ENCODE measurements at places on chromosomes 12 and 14.

DNA sequence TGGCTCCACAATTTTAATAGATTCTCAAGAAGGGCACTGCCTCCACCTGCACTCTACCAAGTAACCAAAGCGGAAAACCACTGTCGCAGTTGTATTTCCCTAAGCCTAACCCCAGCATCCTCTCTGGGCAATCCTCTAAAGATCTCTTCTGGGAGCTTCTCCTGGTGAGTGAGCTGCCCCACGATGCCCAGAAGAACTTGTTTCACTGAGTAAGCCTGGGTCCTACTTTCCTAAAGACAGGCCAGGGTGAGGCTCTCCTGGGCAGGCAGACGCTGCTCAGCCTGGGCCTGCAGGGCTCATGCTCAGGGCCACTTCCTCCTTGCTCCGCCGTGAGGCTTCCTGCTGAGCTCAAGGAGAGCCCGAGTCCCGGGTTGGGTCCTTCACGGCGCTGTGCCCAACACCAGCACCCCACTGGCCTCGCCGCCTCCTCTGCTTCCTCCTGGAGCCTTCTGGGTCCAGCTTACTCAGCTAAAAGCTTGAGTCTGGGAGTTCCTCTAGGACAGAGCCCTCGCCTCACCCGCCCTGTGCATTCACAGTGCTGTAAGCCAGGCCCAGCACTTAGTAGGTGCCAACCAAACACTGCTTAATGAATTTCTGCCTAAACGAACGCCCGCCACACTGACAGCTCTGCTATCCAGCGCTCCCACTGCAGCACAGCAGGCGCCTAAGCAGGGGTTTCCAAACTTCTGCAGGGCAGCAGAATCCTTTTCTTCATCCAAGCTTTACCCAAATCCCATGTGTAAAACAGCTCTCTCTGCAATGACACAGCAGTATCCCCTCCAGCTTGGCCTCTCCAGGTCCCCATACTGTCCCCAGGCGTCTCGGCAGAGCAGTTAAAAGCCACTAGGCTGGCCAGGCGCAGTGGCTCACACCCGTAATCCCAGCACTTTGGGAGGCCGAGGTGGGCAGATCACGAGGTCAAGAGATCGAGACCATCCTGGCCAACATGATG is 5.7 kb downstream of the RAB35 start:
- peak; percentile 61 for DNase-seq

GRCh38 chr14:64779472-64779871 is 75.2 kb downstream of the PLEKHG3 start:
- no peak for DNase-seq

- no peak for DNase-seq
Observed at GRCh38 chr12:106710143-106710893, 64.2 kb upstream of the RIC8B start.

DNA sequence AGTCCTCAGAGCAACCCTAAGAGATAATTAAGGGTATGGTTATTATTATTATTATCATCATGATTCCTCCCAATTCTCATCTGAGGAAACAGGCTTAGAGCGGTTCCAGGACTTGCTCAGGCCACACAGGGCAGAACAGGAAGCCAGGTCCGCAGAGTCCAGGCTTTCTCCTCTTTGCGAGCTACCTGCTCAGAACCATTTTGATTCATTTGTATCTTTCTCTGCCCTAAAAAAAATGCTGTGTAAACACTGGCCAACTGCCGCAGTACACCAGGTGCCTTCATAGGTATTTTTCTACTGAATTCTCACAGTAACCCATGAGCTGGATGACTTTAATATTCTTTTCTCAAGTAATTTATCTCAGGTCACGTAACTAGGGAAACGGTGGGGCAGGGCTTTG is 45.3 kb downstream of the ST8SIA1 start:
- no peak for DNase-seq

DNA sequence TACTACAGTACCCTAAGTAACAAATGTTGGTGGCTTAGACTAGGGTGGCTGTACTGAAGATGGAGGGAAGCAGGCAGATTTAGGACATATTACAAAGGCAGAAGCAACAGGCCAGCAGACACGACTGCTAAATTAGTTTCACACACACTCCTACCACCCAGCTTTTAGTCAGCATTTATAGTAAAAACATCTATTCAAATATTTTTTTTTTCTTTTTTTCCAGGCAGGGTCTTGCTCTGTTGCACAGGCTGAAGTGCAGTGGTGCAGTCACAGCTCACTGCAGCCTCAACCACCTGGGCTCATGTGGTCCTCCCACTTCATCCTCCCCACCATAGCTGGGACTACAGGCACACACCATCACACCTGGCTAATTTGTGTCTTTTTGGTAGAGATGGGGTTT is 72.9 kb downstream of the CDK17 start:
- no peak for DNase-seq

- no peak for DNase-seq
Observed at GRCh38 chr14:57970594-57970993, 104.7 kb upstream of the SLC35F4 start.

- no peak for DNase-seq
Observed at GRCh38 chr12:120290609-120291305, 946 bp downstream of the RNU4-2 start.

GRCh38 chr12:65911321-65911720 is 87.0 kb downstream of the HMGA2 start:
- DNase-seq = no peak

- no peak for DNase-seq
Observed at GRCh38 chr14:54815515-54815914, 87.1 kb downstream of the GCH1 start.

GRCh38 chr12:106315523-106315922 is 13.0 kb downstream of the TCP11L2 start:
- DNase-seq = no peak

GRCh38 chr12:3461391-3461790 is 29.6 kb upstream of the PRMT8 start:
- DNase-seq = no peak

GRCh38 chr12:52151837-52152783 is 39.7 kb downstream of the KRT80 start:
- no peak for DNase-seq

DNA sequence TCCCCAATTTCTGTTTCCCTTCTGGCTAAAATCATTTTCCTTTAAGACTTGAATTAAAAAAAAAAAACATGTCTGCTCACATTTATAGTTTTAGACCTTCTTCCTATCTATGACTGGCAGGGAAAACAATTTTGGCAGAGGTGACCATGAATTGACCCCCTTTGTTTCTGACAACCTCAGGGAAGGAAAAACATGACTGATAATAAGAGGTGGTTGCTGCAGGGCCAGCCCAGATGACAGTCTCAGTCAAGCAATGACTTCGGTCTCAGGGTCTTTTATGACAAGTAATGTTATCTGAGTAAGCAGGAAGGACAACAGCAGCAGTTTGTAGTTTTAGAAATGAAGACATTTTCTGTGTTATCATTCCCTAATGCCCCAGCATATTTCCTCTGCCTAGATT is 430.9 kb downstream of the LRIG3 start:
- DNase-seq = no peak

DNA sequence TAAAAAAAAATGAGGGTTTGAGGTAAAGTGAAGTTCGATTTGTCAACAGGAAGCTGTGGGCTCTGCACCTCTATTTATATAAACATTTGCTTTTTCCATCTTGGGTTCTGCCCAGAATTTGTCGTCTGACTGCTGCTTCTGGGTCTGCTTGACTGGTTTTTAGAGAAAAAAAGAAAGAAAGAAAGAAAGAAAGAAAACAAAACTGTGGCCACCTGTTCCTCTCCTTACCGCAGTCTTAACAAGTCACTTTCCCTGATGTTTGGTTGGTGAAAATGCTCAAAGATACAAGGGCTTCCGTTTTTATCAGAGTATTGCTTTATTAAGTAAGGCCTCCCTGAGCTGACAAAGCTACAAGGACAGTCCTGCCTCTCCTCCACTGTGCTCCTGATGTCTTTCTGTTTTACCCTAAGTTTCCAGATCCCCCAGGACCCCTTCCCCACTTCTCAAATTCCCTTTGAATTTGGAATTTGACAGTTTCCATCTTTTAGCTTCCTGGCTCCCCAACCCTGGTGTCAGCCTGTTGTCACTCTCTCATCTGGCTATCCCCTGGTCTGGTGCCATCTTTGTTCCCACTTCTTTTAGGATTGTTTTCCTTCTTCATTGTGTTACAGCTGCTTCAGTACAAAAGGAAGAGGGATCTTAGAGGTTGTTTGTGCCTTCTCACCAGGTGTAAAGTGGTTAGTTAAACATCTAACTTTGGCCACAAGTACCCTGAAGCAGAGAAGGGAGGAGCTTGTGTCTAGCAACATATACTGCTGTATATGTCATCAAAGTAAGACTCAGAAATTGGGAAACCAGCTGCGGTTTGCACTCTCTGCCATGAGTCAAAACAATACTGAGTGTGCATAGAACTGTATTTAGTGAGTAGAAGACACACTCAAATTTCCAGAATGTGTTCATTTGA is 18.0 kb downstream of the MFAP5 start:
- DNase-seq = no peak

- no peak for DNase-seq
Observed at GRCh38 chr14:67056684-67057083, 132.6 kb upstream of the GARIN2 start.

DNA sequence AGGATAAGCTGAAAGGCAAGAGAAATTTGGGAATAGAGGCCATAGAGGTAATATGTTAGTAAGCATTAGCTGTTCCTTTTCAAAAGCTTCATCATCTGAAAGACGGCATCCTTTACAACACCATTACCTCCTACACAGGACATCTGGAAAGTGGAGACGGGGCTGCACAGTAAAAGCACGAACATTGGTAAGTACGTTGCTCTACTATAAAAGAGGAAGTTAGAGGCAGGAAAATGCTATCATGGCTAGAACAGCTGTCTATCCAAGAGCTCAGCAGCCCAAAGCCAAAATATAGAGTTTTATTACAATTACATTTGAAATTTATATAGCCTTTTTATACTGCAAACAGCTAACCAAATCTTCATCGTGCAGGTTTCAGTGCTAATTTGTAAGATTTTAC is 172.3 kb upstream of the GRIP1 start:
- DNase-seq = no peak

DNA sequence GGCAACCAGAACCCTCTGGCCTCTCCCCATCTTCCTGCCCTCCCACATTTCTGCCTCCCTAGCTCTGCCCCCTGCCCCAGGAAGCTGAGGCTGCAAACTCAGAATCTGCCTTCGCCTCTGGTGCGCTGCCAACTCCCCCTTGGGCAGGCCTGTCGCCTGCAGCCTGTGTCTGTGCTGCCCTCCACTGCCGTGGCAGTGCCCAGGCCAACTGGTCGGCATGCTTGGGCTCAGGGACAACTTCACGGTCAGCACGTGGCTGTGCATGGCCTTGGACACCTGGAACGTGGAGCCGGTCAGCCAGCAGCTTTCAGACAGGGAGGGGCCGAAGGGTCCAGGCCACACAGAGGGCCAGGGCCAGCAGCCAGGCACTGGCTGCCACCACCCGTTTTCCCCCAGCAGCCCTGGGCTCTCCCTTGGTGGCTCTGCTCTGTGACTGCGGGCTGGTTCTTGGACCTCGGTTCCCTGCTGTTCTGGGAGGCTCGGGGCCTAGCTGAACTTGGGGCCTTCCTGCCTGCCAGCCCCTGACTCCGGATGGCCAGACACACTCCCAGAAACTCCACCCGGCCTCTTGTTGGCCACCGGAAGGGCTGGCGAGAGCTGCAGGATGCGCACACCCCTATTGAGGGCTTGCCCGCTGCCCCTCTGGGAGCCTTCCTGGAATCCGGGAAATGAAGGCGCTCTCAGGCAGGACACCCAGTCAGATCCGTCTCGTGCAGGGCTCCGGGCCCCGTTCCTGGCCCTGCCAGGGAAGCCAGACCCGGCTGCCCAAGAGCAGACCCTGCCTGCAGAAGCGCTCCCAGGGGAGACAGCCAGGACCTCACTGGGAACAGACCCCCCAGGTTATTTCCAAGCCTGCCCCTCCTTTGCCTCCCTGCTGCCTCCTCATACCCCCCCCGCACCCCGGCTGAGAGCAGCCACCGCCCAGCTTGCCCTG is 34.2 kb upstream of the PPP1R13B start:
- DNase-seq = no peak

- no peak for DNase-seq
Observed at GRCh38 chr14:50360093-50360492, 36.6 kb downstream of the CDKL1 start.

DNA sequence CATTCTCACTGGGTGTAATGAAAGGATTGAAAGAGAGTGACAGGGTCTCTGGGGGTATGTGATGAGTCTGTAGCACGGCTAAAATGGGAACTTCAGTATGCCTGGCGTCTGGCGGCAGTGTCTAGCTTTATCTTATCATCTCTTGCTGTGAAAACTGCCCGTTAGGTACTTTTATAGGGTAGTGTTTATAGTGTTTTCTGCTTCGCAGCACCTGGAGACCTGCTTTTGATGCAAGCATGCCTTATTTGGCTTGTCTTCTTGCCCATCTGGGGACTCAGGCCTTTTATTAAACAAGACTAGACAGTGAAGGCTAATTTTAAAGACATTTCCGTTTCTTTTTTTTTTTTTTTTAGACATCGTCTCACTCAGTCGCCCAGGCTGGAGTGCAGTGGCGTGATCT is 36.3 kb upstream of the ALDH2 start:
- DNase-seq = no peak

GRCh38 chr12:127280393-127281275 is 986.3 kb upstream of the TMEM132C start:
- DNase-seq = peak; percentile 49

- DNase-seq = no peak
Observed at GRCh38 chr14:69696633-69697557, 70.0 kb upstream of the SRSF5 start.

- no peak for DNase-seq
Observed at GRCh38 chr12:1559676-1560091, 34.7 kb downstream of the FBXL14 start.

DNA sequence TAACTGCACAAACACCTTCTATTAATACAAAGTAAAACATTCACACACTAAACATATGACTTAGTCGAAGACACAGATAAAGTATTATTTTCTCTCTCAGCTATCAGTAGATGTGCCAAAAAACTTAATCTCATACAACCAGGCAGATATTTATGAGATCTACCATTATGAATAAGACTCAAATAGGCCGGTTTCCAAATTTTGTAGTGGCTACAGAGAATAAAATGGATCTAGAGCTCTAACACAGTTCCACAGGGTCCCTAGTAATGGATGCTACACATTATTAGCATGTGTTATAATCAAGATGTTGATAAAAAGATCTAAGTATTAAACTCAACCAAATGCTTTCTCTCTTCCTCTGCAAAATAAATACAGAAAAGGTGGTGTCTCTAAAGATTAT is 10.4 kb downstream of the SAV1 start:
- DNase-seq = no peak

DNA sequence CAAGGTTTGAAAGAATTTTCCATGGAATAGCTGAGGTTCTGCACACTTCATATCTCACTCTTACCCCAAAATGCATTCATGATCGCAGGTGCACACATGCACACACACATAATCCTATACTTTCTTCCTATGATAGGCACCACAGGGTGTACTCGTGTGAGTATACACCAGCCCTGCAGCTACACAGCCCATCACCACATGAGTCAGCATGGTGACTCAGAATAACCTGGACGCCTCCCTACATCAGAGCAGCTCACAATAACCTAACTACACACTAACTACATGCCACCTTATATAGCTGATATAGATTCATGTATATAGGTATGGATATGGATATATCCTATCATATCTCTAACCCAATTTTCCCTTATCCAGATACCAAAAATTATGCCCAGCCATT is 850.2 kb upstream of the TMEM132C start:
- DNase-seq = no peak

Measured in H1 (cell line).